Activated CD4-positive, alpha-beta T cell treated with anti-CD3 and anti-CD28 coated beads, Interleukin-2, amount 10 ng/mL, durations not matched to agents 24 days and 14 days (primary cell): ENCODE measurements at places on chromosomes 4 and X.

GRCh38 chr4:15035159-15035558 is 32.9 kb downstream of the CPEB2 start:
- DNase-seq = no peak

DNA sequence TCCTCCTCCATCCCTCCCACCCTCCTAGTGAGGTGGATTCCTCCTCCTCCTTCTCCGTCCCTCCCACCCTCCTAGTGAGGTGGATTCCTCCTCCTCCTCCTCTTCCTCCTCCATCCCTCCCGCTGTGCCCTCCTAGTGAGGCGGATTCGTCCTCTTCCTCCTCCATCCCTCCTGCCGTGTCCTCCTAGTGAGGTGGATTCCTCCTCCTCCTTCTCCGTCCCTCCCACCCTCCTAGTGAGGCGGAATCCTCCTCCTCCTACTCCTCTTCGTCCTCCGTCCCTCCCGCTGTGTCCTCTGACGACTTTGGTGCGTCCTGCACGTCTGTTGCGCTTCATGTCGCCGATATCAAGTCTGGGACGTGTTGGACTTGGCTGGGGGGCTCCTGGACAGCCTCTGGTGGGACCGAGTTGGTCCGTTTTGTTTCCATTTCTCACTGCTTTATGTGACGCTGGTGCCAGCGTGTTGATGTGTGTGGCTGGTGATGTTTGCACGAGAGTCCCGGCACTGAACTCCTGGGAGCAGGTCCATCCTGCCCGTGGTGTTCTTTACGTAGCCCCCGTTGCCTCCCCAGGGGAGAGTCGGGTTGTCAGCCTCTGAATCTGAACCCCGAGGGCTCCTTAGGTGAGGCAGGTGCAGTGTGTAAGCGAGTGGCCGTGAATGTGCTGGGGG is 5.4 kb downstream of the AKAP17A start:
- DNase-seq = no peak

DNA sequence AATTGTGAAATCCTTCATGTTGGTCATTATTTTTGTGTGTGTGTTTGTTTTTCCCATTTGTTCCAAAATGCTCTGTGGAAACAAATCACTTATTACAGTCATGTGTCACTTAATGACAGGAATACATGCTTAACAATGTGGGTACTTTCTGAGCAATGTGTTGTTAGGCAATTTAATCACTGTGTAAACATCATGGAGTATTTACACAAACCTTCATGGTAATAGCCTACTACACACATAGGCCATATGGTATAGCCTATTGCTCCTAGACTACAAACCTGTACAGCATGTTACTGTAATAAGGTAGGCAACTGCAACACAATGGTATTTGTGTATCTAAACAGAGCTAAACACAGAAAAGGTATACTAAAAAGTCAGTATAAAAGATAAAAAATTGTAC is 388.9 kb upstream of the PPP1R2C start:
- DNase-seq = no peak

- peak; percentile 88 for DNase-seq
Measured at GRCh38 chrX:48897157-48897624, 377 bp downstream of the TIMM17B start.

DNA sequence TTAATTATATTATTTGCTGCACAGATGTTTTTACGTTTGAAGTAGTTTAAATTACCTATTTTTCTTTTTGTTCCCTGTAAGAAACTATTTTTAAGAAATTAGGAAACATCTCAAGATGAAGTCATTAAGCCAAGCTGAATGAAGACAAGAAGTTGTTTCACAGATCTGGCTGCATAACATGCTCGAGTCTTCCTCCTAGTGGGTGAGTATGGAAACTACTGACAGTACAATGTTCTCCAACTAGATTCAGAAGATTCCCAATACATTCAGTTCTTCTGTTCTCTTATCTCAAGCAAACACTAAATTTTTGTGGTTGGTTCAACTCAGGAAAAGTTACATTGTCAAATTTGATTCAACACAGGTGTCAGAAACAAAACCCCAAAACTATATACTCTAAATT is 256.8 kb upstream of the VCX start:
- DNase-seq = no peak

- no peak for DNase-seq
Measured at GRCh38 chr4:144384408-144384807, 243.9 kb upstream of the GYPA start.

DNA sequence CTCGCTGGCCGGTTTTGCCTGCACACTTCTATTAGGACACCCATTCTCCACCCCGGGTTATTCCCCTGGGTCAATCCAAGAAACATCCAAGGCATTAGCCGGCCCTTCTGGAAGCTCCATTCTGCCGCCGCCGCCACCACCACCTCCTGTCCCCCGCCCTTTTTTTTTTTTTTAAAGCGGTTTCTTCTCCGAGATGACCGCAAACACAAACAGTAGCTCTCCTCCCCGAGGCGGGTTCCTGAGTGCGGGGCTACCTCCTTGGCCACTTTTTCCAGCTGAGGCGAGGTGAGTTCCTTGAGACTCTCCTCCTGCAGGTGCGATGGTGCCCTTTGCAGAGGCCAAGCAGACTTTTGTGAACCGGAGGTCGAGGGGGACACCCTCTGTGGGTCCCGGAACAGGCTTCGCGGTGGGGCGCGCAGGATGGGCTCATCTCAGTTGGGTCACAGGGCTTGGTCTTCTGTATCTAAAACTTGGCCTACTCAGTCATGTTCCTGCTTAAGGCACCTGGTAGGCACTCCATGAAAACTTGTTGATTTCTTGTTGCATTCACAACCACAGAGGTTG is 930 bp downstream of the NWD2 start:
- no peak for DNase-seq

DNA sequence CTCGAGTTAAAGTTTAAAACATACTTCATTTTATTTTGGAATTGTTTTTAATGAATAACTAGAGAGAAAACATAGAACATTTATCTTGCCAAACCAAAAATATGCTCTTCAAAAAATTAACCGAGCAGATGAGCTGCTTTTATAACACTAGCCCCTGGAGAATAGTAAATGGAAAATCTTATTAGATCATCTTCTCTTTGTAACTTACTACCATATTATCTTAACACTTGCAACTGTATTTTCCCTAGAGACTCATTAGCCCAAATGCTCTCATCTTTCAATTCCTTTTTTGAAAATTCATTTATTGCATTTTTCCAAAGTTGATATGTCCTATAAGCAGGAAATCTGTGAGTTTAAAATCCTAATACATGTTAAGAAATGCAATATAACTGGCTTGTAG is 143.3 kb downstream of the CAMK2D start:
- DNase-seq = no peak
